Stimulated activated CD4-positive, alpha-beta T cell treated with anti-CD3 and anti-CD28 coated beads, Interleukin-15, amount 100 ng/mL, for 24 hours (primary cell): ENCODE measurements at places on chromosomes 16 and 17.
A peak's percentile ranks its signal among the peaks of the same experiment; 100 is the strongest.

GRCh38 chr16:57745768-57746167 lies 10.2 kb downstream of the KATNB1 start:
- DNase-seq: no peak

DNA sequence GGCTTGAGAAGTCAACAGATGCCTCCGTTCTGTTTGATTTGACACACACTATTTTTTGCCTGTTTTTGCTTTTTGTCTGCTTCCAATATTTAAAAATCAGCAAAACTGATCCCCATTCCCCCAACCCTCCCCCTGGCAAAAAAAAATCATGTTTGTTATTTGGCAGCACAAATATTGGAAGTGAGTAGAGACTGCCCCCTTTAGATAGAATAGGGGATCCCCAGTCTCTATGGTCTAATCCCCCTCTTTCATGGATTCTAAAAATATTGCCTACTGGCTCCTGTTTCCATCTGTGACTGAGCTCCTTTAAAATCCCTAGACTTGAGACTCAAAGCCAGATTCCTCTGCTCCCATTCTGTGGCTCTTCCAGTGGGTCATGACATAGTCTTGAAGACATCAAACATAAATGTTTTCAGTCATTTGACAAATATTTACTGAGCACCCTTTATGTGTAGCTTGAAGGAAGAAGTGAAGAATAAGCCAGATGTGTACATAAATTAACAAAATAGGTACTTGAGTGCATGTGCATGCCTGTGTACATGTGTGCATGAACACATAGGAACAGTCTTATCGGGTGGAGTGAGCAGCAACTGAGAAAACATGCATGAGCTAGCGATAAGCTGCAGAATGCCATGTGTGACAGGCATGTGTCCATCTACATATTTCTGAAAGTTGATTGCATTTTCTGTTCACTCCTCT lies 101.2 kb downstream of the SALL1 start:
- no peak for DNase-seq

DNA sequence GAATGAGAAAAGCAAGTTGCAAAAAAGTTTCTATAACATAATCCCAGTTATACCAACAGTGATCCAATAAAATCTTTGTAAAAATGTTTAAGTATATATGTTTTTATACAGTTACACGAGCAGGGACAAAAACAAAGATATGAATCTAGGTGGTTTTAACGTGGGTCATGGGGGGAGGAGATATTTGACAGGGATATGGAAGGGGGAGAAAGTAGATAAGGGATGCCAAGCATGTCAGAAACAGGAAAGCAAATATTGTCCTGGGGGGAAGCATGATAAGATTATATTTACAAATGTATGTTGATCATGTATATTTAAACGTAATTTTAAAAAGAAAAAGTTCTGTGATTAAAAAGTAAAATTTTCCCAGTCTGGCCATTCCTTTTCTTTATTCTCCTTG lies 43.1 kb downstream of the TNRC6C start:
- no peak for DNase-seq

- DNase-seq: no peak
Observed at GRCh38 chr16:12675852-12676251, 127.8 kb downstream of the CPPED1 start.

DNA sequence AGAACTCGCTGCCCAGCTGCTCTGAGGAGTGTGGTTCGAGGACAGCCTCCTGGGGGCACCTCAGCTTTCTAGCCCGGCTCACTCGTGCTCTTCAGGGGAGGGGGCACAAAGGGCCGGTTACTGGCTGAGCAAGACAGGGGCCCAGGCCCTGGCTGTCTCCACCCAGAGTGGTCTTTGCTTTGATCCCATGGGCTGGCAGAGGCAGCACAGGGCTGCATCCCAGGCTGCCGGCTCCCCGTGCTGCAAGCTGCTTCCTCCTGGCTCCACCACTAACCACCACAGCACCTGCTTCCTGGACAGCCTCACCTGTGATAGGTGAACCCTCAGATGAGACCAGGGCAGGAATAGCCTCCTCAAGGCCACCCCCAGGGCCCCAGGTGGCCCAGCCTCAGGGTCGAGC lies 6.8 kb downstream of the SPPL2C start:
- no peak for DNase-seq

GRCh38 chr16:53482123-53482522 lies 20.9 kb downstream of the AKTIP start:
- no peak for DNase-seq

DNA sequence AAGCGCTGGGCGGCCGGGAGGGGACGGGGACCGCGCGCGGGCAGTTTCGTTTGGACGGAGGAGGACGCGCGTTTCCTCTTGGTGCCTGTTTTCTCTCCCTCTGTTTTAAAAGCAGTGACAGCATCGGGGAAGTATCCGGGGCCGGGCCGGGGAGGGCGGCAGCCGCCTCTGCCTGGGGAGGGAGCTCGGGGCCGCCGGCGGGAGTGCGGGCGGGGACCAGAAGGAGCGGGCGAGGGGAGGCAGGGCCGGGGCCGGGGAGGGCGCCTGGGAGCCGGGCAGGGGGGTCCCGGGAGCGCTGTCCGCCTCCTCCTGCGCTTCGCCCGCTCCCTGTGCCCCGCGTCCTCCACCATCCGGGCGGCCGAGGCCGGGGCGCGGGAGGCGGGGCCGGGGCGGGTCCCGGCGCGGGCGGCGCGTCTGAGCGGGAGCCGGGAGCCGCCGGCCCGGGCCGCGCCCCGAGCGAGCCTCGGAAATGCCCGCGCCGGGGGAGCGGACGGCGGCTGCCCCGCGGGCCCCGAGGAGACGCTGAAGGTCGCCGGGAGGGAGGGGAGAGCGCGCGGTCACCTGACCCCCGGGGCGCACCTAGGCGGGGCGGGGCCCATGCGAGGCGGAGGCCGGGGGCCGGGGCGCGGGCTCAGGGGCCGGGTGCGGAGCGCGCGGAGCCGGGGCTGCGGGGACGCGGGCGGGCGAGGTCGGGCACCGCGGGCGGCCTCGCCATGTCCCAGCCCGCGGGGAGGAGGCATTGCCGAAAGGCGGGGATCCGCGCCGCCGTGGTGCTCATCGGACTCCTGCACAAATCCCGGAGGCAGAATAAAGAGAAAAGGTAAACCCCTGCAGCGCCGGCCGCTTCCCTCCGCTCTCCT lies 57.3 kb downstream of the RAP1GAP2 start:
- peak; percentile 55 for DNase-seq

DNA sequence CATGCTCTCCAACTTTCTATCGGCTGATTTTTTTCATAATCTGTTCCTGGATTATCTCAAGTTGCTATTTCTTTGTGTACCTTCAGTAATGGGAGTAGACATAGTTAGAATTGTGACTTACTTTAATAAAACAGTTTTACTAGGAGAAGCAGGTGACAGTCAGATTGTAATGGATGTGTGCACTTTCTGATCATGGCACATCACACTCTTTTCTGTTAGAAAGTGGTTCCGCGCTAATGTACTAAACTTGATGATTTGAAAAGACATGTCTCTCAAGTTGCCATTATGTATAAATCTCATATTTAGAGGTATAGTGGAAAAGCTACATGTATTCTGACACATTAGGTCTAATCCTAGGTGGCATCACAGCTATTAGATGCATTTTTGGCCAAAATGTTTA lies 121.3 kb upstream of the CDH8 start:
- no peak for DNase-seq

- no peak for DNase-seq
Observed at GRCh38 chr16:79758615-79759346, 158.2 kb upstream of the MAF start.

DNA sequence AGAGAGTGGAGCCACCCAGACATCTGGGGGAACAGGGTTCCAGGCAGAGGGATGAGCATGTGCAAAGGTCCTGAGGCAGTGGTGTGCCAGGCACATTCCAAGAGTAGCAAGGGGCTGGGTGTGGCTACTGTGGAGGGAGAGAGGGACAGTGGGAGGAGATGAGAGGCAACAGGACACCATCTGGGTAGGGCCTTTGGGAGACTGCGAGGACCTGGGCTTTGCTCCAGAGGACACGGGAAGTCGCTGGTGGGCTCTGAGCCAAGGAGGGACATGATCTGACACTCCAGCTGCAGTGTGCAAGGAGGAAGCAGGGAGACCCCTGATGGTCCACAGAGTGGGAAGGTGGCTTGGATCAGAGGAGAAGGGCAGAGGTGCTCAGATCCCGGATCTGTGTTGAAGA lies 56.7 kb upstream of the MED9 start:
- DNase-seq: no peak

- no peak for DNase-seq
Observed at GRCh38 chr17:34667656-34668055, 88.3 kb downstream of the TMEM132E start.

GRCh38 chr16:23245268-23245667 lies 56.8 kb upstream of the SCNN1B start:
- DNase-seq: no peak

- DNase-seq: no peak
Observed at GRCh38 chr17:3954976-3955672, 9.1 kb downstream of the ATP2A3 start.

DNA sequence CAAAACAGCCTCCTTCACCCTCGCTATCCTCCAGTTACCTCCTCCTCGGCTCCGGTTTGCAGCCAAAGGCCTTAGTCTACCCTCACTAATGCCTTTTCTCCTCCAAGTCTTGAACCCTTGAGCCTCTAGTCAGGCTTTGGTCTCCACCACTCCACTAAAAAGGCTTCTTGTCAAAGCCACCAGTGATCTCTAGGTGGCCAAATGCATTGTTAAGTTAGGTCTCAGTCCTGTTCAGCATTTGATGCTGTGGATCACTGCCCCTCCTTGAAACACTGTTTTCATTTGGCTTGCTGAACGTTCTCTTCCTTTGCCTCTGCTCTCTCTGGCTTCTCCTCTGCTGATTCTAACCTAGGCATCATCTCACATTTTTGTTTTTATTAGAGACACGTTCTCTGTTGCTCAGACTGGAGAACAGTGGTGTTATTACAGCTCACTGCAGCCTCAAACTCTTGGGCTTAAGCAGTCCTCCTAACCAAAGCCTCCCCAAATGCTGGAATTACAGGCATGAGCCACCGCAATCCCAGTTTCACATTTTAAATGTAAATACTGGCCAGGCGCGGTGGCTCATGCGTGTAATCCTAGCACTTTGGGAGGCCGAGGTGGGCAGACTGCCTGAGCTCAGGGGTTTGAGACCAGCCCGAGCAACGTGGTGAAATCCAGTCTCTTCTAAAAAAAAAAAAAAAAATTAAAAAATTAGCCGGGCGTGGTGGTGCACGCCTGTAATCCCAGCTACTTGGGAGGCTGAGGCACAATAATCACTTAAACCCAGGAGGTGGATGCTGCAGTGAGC lies 1.1 kb downstream of the SGF29 start:
- no peak for DNase-seq

- DNase-seq: peak; percentile 43
Observed at GRCh38 chr16:74999219-74999608, 390 bp downstream of the ZNRF1 start.

- no peak for DNase-seq
Observed at GRCh38 chr16:86018487-86018886, 119.5 kb downstream of the IRF8 start.

DNA sequence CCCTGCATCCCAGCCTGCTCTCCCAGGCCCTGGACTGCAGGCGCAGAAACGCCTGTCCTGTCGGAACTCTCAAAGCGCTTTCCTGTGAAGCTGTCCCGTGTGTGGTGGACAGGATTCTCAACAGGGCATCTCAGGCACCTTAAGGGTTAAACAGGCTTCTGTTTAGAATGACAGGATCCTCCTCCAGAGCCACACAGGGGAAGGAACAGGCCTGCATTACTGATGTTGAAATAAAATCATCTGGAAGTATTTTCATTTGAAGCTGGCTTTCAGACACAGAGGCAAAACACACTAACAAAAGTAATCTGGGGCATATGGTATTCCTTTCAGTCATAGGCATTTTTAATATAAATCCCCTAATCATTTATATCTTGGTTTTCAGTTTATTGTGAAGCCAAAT lies 7.4 kb downstream of the HS3ST3A1 start:
- DNase-seq: no peak
